ENCODE measurements at places on chromosomes 3 and 15. TPM values are rescaled to one million over a fixed set of nuclear protein-coding genes. Genes with fewer than 3 reads are reported as not detected.

Gene PLA2G4F
- total RNA-seq: not detected

Gene HCLS1
- total RNA-seq: 1.2 TPM

Gene XCR1
- total RNA-seq: not detected

Gene MCTP2
- total RNA-seq: 1.8 TPM

Gene ATP13A4
- 0.15 TPM for total RNA-seq

Gene ATP10A
- total RNA-seq: 1.8 TPM

Gene NPAP1
- not detected for total RNA-seq

Gene POLQ
- total RNA-seq: 4.7 TPM

Gene COPG1
- total RNA-seq: 223 TPM

Gene ZPLD1
- not detected for total RNA-seq

Gene PLA2G4E
- total RNA-seq: not detected

Gene ARHGAP31
- total RNA-seq: 3.4 TPM

Gene CD276
- total RNA-seq: 91.6 TPM

Gene PRSS50
- total RNA-seq: not detected

Gene TBC1D5
- total RNA-seq: 33.3 TPM

Gene ZNF717
- total RNA-seq: 7.1 TPM

Gene GOLGA6L4
- total RNA-seq: 0.59 TPM

Gene CPN2
- not detected for total RNA-seq

Gene PRTG
- 4.2 TPM for total RNA-seq

Gene FAM98B
- total RNA-seq: 3.3 TPM

Gene LOXL1
- total RNA-seq: 112 TPM

Gene RLBP1
- not detected for total RNA-seq

Gene ABHD10
- total RNA-seq: 23.9 TPM

Gene IGSF10
- total RNA-seq: 0.15 TPM

Gene PCYT1A
- 55.0 TPM for total RNA-seq

Gene ZNF609
- 9.1 TPM for total RNA-seq

Gene ARHGAP11A
- 32.6 TPM for total RNA-seq

Gene DHFR2
- total RNA-seq: 2.7 TPM

Gene WDR72
- under 0.01 TPM for total RNA-seq

Gene SNX22
- under 0.01 TPM for total RNA-seq

Gene CADM2
- total RNA-seq: 0.15 TPM

Gene METTL6
- total RNA-seq: 16.0 TPM

Gene LAMB2
- 215 TPM for total RNA-seq

Gene TRIM71
- total RNA-seq: not detected

Gene LRRC49
- 9.8 TPM for total RNA-seq

Gene ZDHHC19
- not detected for total RNA-seq

Gene IL20RB
- total RNA-seq: 3.0 TPM

Gene SLC7A14
- 0.34 TPM for total RNA-seq
